ENCODE measurements at places on chromosomes 6 and 20.

- DNase-seq, result no peak
These were observed 206.9 kb downstream of the IBTK start for GRCh38 chr6:82040405-82041221.

- no peak for DNase-seq
These were observed 31.7 kb downstream of the PLEKHG1 start for GRCh38 chr6:150631283-150631983.

DNA sequence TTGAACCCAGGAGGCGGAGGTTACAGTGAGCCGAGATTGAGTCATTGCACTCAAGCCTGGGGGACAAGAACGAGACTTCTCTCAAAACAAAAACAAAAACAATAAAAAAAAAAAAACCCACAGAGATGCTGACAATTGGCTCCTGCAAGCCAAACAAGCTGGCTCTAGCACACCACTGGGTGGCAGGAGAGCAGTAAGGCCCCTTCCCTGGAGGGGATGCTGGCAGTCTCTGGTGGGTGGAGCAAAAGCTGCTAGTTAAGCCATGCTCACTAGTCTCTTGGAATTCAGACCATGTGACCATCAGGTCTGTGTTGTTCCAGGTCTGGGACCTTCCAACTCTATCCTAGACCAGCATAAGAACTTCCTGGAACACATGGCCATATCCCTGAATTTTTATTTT is 18.9 kb upstream of the DSN1 start:
- DNase-seq, result no peak

DNA sequence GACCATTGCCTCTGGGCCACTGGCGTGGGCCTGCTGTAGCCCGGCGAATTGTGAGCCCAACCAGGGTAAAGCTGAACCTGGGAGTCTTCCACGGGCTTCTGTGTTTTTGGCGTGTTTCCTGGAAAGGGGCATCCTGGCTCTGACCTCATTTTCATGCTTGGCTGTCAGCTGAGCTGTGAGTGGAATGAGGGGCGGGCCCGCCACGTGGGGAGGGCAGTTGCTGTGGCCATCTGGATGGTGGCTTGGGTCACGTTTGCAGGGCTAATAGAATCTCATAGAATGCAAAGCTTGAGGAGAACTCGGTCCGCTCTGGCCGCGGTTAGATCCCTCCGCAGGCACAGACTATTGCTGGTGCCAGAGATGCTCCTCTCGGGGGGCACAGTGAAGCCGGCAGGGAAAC is 263.0 kb downstream of the SMOC2 start:
- no peak for DNase-seq

DNA sequence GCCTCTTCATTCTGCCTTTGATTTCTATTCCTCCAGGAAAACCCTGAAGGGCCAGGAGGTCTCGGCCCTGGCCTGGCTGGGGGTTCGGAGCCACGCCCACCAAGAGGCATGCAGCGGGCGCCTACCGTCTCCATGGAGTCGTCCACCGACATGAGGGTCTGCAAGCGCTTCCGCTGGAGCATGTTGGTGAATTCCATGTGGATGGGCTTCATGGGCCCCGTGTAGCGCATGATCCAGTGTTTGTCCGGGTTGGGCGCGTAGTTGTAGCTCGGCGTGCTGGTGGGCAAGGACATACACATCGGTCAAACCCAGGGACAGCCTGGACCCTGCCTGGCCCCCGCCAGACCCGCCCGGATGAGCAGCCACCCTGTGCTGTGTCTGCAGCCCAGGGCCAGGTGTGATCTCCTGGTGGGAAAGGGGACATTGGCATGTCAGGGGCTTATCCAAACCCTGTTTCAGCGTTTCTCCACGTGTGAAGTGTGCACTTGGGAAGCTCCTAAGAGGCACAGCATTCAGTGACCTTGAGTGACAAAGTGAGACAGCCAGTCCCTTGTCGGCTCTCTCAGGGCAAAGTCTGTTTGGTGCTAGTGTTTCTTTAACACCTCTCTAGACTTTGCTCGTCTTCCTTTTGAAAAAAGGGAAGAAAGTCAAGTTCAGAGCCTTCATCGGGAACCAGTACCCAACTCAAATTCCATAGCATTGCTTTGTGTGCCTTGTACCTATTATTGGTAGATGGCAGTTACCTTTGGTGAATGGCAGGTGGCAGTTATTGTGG is 100.8 kb downstream of the SULF2 start:
- no peak for DNase-seq

DNA sequence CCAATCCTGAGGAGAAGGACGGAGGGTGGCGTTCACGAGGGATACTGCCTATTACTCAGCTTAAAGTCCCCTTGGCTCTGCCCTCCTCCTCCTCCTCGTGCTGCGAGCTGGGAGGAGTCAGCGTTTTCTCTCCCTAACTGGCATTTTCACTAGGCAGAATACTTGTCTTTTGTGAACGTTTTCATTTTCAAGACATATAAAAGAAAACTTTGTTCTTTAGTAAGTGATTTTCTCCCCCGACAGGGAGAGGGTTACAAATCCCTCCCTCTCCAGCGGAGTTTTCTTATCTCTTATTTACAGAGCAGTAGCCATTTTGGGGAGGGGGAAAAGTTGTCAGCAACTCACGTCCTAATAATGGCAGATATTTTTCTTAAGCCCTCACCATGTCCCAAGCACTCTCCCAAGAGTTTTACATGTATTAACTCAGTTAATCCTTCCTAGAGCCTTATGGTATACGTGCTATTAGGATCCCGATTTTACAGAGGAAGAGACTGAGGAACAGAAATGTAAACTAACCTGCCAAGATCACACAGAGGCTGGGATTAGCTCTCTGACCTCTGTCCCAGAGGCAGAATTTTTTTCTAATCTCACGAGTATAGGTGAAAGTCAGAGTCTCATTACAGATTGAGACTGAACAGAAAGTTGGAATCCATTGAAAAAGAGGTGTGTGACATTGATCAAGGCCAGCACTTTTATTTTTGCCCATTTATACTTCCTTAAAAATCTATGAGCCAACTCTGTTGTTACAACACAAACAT is 30.0 kb upstream of the ZNF217 start:
- DNase-seq, result no peak

DNA sequence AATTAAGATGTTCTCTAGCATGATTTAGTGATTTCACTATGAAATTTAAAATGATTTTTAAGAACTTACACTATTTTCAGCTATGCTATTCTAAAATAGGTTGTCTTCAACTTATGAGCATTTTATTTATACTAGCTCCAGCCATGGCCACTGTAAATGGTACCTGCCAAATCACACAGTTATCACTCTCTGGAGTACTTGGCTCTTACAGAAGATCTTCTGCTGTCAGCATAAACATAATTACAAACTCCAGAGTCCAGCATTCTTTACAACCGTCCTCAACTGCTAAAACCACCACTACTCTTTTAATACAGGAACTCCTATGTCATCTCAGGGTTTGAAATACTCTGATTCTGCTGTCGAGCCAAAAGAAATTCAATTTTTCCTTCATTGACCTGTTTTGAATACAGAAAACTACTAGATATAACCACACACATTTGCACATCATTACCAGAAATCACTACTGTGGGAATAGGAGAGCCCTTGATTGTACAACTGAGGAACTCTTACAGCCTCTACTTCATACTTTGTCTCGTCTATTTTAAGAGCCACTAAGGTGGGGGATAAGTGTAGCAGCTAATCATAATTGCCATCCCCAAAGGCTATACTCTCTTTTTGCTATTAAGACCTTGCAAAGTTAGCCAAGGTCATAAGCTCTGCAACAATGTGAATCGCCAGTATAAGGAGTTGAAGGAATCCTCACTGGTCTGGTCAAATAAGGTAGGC is 93.7 kb downstream of the PHIP start:
- no peak for DNase-seq

DNA sequence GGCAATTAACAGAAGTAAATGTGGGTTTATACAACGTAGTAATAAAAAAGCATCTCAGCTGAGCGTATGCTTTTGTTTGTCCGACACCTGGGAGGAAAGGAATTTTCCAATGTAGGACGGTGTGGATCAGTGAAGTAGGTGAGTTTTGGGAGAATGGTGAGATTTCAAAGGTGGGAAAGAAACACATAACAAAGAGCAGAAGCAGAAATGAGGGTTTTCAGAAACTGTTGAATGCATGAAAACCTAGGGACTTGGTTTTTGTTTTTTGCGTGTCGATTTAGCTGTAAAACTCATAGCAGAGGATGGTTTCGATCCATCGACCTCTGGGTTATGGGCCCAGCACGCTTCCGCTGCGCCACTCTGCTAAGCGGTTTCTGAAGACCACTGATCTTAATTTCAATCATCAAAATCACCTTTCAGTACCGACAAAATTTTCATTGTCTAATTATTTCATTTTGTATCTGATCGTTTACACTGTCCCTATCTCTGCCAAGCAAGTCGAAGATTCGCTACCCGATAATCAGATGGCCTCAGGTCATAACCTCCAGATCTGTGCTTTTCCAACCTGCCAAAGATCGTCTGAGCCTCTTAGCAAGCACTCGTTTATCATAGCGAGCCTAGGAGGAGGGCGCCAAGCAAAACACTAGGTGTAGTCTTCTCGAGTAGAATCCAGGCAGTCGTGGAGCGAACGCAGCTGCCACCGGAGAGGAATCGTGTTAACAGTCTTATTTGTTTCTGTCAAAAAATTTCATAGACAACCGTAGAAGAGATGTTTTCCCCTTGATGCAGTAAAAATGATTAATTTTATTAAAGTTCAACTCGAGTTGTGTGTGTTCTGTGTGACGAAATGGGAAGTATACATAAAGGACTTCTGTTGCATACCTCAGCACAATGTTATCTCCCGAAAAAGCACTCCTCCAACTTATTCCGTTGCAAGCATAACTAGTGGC is 20.9 kb upstream of the POM121L2 start:
- DNase-seq, result no peak
